Tibial artery (tissue), 4 donors: ENCODE measurements at places on chromosomes 1 and 21.

DNA sequence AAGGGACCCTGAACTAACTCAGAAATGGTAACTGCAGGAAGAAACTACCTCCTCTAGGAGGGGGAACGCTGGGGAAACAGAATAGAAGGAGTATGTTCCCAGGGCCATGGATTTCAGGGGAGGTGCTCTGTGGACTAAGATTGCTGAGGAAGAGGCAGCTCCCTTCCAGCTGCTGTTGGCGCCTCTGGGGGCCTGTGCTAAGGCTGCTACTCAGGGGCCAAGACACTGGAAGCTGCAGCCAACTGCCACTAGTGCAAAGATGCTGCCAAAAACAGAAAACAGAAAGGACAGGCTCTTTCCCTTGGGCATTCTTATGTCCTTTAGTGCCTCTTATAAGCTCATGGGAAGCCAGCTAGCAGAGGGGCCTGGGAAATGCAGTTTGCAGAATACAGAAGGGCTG lies 58.0 kb upstream of the SGIP1 start:
- DNase-seq = no peak

DNA sequence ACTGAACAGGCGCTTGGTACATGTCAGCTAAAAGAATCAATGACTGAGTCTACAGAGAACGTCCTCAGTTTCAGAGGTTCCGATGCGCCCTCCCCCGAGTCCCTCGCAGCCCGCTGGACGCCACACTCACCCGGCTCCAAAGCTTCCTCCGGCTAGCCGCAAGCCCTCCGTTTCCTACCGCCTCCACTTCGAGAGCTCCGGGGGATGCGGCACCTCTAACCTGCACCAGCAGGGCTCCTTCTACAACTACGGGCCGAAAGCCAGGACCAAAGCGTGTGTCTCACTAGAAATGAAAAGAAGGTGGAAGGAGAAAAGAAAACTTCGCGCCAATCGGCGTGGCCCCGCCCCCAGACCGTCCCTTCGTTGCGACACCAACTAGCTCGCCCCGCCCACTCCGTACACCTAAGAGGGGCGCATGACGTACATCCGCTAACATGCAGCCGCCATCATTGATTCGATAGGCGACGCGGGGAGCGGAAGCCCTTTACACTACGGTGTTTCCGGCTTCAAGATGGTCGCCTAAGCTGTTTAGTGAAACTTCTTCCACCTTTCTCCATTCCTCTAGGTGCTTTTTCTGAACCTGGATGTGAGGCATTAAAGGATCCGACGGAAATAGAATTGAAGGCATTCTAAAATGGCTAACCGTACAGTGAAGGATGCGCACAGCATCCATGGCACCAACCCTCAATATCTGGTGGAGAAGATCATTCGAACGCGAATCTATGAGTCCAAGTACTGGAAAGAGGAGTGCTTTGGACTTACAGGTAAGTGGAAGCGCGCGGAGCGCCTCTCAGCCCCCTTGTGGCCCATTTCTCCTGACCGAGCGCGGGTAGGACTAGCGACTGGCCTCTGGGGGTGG lies at the start of the genes ORC1 and PRPF38A:
ORC1 (minus strand) TSS at position 308 of the 859 bp plus-strand sequence. CDS start 2,200 bp downstream, outside the sequence.
PRPF38A (plus strand) TSS at position 487 of the 859 bp plus-strand sequence; CDS start at position 635, 148 bp downstream.
- DNase-seq = peak; percentile 97

GRCh38 chr1:29245876-29246275 lies 9.6 kb downstream of the PTPRU start:
- DNase-seq = peak; percentile 48

GRCh38 chr1:205189131-205189530 lies 22.4 kb downstream of the DSTYK start:
- no peak for DNase-seq

DNA sequence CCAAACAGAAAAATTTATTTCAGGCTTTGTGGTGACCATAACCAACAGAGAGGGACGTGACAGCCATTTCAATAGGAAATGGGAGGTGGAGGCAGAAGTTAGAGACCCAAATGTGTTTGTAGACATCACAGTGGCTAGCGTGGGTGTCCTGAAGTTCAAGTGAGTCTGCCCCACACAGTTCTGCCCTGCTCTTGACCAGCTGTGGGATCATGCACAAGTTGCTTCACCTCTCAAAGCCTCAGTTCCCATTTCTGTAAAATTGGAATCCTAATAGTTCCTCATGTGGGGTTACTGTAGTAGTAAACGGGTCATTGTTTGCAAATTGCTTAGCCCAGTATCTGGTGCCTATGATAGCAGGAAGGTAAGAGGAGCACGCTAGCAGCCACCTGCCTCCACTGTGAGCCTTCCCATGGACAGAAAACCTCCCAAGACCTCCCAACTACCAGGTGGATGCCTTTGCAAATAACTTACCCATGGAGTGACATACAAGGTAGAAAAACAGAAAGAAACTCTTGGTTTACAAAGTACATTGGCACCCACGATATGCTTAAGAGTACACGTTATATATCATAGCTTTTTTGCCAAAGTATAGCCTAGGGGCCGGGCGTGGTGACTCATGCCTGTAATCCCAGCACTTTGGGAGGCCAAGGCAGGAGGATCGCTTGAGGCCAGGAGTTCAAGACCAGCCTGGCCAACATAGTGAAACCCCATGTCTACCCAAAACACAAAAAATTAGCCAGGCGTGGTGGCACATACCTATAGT lies 29.1 kb downstream of the FHAD1 start:
- DNase-seq = no peak

DNA sequence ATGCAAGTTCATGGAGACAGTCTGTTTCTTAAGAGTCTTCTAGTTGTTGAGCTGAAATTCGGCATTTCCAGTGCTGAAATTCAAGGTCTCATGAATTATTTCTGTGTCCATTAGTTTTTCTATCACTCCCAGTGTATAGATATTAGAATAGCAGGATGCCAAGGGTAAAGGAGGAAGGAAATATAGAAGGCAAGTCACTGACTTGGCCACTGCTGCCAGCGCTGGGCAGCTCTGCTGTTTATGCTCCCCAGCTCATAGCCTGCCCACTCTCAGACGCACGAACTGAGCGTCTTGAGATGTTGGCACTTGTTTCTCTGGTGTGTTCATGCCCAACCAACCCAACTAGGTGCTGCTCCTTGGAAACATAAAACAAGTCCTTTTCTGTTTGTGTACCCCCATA lies 110.1 kb downstream of the SLC45A1 start:
- DNase-seq = peak; percentile 76

DNA sequence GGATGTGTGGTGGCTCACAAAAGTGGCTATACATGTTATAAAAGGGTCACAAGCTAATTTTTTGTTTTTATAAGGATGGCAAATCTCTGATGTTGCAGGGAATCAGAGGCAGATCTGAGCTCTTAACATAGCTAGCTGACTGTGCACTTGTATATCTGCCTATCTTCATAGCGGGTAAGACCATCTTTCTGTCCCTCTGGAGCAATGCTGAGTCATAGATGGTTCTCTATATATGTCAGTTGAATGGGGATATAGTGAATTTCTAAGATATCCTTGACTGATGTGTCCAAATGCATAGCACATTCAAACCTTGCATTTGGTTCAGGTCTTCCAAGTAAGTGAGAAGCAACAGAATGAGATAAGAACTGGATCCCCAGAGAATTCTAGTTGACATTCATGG lies 272.6 kb upstream of the PROX1 start:
- DNase-seq = no peak

- DNase-seq = no peak
Measured at GRCh38 chr1:203776636-203777035, 11.7 kb downstream of the LAX1 start.

GRCh38 chr1:29969576-29969975 lies 733.3 kb downstream of the PTPRU start:
- no peak for DNase-seq

GRCh38 chr1:116927049-116927798 lies 17.5 kb downstream of the PTGFRN start:
- DNase-seq = no peak

DNA sequence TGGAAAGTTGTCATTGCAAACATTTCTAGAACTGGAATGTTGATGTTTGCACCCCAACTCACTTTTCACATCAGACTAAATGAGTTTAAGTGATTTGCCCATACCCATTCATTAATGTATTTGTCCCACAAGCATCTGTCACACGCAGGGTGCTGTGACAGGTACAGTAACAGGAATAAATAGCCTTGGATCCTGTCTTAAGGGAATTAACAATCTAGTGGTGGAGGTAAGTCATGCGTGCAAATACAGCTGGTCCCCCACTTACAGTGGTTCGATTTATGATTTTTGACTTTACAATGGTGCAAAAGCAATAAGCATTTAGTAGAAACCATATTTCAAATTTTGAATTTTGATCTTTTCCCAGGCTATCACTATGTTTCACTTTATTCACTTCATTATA lies 17.5 kb upstream of the PRDM2 start:
- no peak for DNase-seq

- peak; percentile 13 for DNase-seq
Measured at GRCh38 chr21:46206163-46207005, 22.1 kb upstream of the SPATC1L start.

DNA sequence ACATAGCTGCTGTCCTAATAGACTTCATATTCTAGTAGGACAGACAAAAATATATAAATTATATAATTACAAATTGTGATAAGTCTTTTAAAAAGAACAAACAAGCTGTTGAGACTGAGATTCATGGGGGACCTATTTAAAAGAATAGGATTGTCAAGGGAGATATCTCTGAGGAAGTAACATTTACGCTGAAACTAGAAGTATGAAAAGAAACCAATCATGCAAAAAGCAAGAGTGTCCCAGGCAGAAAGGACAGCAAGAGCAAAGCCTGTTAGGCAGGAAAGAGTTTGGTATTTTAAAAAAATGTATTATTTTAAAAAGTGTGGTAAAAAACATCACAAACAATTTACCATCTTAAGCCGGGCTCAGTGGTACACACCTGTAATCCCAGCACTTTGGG lies 9.1 kb upstream of the METTL13 start:
- DNase-seq = no peak

GRCh38 chr21:26719750-26720149 lies 125.5 kb downstream of the ADAMTS1 start:
- DNase-seq = no peak

DNA sequence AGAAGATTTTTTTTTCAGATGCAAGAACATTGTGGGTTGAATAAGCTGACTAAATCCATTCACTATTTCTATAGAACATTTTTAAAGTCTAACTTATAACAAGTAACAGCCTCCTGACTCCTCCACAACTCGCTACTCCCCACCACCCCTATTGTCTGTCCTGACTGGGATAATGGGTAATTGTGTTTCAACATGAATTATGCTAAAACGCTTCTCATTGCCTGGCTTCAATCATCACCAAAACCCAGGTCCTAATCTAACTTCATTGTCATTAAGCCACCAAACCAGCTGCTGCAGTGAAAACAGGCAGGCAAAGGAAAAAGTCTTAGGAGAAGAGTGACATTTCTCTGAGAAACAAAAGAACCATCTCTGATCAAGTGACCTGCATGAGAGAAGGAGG lies 30.0 kb downstream of the TNR start:
- DNase-seq = no peak

- no peak for DNase-seq
Measured at GRCh38 chr1:156921053-156921529, 659 bp downstream of the LRRC71 start.

GRCh38 chr21:31530897-31531705 lies 128.4 kb upstream of the SOD1 start:
- no peak for DNase-seq

DNA sequence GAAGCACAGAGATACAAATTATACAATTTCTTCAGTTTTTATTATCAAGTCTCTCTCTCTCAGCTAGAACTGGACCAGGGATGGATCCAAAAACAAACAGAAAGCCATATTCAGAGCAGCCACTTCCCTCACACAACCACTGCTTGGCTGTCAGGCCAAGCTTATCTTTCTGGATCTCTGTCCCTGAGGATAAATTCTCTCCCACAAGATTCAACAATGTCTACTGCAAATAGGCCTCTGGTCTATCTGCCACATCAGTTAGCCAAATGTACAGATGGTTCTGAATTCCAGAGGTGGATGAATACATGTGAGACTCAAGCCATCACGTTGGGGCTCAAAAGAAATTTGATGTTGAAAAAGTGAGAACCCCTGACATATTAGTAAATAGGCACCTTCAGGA lies 350.9 kb downstream of the LTN1 start:
- DNase-seq = no peak

- no peak for DNase-seq
Measured at GRCh38 chr1:232765542-232765941, 39.7 kb upstream of the MAP10 start.

GRCh38 chr1:234896477-234897389 lies 231.9 kb downstream of the TOMM20 start:
- DNase-seq = no peak

DNA sequence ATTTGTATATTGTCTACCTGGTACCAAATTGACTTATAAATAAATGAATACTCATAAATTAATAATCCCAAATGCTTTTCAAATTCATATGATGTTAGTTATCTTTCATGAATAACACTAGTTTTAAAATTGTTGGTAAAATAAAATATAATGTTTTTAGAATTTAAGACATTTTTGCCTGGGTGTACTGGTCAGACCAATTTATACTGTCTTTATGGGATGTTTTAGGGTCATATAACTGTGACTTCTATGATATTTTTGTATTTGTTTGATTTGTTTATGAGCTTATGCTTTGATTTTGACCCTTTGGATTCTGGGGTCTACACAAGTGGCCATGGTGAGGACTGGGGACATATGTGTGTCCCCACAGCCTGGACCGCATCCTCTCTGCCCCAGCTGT lies 54.1 kb upstream of the KLHDC7A start:
- no peak for DNase-seq

DNA sequence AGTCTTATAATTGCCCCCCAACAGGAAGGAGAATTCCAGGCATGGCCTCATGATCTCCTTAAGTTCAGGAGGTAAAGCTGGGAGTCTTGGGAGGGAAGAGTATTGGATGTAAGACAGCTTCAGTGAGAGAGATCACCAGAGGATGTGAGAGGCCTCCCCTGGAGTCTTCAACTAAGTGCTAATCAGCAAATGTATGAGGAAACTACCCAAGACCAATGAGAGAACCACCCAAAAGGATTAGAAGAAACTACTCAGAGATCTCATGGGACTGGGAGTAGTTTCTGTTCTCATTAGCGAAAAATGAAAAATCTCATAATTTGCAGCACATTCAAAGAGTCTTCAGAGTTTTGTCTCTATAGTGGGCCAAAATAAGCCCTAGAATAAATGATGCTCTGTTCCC lies 36.6 kb upstream of the WNT2B start:
- no peak for DNase-seq

- no peak for DNase-seq
Measured at GRCh38 chr1:226676381-226676780, 62.7 kb downstream of the ITPKB start.

- no peak for DNase-seq
Measured at GRCh38 chr1:228180271-228180958, 14.8 kb downstream of the IBA57 start.

- DNase-seq = no peak
Measured at GRCh38 chr1:242425232-242425631, 99.3 kb downstream of the PLD5 start.

DNA sequence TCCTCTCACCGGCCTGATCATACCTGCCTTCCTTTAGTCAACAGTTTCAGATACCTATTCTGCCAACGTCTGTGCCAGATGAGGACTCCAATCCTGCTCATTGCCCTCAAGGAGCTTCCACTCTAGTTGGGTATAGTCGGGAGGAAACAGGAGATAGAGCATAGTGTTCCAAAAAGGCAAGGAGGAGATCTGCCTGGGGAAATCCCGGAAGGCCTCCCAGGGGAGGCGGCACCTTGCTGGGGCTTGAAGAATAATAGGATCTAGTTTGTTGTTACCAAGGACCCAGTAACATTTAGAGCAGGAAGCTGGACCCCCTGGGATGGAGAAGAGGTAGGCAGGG lies 12.3 kb downstream of the LDLRAP1 start:
- DNase-seq = no peak
